HT1080 (cell line): ENCODE measurements at places on chromosomes 5 and 9. TPM values are rescaled to one million over a fixed set of nuclear protein-coding genes. Genes with fewer than 3 reads are reported as not detected.

Gene SLC46A2
- not detected in 2 replicates for total RNA-seq

- no peak for DNase-seq
Measured at GRCh38 chr9:97307091-97307490, 368 bp upstream of the CCDC180 start.

DNA sequence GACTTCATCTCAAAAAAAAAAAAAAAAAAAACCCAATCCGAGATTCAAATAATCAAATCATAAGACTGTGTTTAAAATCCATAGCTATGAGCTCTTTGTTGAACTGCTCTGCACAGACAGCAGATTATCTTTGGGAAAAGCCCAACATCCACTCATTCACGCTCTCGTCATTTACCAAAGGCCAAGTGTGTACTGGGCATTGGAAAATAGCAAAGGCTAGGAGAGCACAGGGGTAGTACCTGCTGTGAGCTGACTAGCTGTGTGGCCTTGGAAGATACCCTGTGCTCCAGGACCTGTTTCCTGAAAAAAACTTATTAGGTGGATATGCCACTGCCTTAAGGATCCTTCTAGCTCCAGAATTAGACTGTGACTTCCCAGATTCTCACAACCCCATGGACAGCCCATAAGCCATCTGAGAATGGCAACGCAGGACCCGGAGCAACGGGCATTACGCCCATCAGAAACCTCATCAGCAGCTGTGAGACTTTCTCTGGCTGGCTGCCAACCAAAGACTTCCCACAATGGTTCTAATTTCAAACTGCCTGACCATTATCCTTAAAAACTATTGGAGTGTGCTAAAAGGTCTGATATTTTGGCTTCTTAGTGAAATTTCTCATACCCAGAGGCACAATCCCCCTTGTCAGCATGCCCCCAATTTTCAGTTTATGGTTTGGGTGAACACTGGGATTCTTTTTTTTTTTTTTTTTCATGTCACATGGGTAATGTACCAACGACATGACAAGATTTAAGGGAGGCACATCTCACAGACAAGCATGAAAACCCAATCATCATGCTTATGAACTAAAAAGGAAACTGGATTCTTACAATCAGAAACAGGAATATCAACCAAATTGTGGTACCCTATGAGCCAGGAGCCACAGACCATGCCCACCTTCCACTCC, 16.8 kb downstream of the SERINC5 start:
- DNase-seq: no peak

Gene DBH
- not detected in 2 replicates for total RNA-seq

DNA sequence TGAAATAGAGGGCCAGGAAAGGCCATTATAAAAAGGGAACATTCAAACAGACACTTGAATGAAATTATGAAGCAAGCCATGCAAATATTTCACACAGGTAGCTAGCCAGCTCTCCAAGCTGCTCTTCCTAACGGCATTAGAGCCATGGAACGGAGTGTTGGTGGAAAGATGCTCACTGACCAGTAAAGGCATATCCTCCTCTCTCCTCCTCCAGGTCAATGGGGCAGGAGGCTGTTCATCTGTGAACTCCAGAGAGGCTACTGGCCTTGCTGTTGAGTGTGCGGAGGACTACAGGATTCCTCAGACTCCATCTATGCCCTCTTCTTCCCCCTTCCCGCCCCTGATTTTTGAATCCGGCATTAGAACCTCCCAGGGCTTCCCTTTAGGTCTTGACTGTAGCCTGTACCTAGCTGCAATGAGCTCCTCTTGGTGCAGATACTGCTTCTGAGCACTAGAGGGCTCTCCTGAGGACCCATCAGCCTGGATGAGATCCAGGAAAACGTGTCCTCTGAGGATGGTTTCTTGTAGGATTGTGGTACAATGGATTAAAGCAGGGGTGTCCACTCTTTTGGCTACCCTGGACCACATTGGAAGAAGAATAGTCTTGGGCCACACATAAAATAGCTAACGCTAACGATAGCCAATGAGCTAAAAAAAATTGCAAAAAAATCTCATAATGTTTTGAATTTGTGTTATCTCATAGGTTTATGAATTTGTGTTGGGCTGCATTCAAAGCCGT, 162.2 kb downstream of the SREK1 start:
- peak; percentile 56 for DNase-seq

DNA sequence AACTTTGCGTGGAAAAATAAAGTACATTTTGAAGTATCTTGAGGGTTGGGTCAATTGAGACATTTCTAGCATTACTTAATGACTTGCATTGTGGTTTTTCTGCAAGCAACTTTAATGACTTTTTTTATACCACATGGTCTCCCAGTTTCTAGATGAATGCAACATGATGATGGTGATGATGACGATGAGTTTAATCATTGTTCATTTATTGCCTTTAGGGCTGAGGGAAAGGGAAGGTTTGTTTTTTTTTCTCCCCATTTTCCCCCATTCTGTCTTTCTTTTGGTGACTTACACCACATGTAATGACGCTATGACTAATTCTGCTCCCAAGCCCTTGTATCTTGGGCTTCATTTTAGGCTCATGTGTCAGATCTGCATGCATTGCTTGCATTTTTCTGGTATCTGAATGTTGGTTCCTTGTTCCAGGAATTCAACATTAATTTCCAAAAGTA, 57.7 kb upstream of the NXNL2 start:
- DNase-seq: peak; percentile 97

DNA sequence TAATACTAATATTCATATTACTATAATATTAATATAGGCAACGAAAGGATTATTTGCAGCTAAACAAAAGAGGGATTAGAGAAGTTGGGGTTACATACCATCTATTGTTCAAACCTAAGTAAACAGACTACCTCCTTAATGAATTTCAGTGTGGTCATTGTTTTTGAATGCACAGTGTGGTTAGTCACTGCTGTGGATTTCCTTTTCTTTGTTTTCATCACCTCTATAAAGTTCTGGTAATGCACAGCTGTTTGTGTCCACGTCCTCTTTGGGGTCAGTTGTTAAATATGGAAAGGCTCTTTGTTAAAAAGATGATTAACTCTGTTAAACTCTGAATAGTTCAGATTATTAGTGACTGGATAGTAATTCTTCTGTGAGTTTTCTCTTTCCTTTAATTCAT, 233.6 kb downstream of the MAST4 start:
- DNase-seq: peak; percentile 84

Gene SETD9
- 19.6 and 23.1 TPM in 2 replicates for total RNA-seq

Gene JAKMIP2
- 0.58 and 1.2 TPM in 2 replicates for total RNA-seq

Gene ADAMTS6
- 30.1 and 31.8 TPM in 2 replicates for total RNA-seq

DNA sequence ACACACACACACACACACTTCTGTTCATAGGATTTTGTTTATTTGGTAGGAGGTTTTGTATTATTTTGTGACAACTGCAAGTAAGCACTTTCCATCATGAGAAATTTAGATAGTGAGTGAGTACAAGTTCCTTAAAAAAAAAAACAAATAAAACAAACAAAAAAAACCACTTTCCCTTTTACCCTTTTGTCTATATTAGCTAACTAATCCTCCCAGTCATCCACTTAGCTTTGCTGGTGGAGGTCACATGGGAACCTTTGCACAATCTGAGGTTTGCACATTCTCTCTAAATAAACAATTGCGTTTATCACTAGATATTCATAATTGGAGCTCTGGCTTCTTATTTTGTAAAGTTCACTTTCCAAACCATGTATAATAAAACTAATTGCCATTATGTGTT, 6.8 kb downstream of the ITGA1 start:
- no peak for DNase-seq

Gene FOXE1
- not detected in 2 replicates for total RNA-seq

DNA sequence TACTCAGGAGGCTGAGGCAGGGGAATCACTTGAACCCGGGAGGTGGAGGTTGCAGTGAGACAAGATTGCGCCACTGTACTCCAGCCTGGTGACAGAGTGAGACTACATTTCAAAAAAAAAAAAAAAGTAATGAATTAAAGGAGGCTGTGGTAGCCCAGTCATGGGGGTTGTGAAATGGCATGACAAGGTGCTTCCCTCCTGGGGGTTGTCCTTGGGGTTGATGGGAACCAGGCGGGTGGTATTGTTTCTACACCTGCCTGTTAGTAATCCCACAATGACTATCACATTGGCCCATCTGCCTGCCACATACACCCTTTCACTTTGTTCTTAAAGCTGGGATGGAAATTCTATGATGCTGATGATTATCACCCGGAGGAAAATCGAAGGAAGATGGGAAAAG, 5.6 kb downstream of the IDNK start:
- DNase-seq: no peak

Gene SV2C
- not detected in 2 replicates for total RNA-seq

DNA sequence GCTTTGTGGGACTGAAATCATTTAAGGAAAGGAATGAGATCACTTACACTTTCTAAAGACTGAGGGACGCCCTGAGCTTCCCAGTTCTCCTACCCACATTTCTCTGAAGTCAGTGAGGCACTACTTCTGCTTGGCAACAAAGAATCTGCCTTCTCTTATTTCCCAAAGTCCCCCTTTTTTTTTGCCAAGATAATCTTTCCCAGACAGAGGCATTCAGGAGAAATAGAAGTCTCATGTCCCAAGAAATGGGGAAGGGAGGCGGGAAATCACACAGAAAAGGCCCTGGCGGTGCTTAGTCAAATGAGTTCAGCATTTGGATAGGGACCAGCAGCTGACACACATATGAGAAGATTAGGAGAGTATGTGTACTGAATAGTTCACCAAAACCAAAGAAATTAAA, 159.7 kb downstream of the MUSK start:
- no peak for DNase-seq

- no peak for DNase-seq
Measured at GRCh38 chr9:127144670-127145445, 22.4 kb upstream of the ANGPTL2 start.

Gene MCTP1
- total RNA-seq: 11.0 and 13.9 TPM in 2 replicates

DNA sequence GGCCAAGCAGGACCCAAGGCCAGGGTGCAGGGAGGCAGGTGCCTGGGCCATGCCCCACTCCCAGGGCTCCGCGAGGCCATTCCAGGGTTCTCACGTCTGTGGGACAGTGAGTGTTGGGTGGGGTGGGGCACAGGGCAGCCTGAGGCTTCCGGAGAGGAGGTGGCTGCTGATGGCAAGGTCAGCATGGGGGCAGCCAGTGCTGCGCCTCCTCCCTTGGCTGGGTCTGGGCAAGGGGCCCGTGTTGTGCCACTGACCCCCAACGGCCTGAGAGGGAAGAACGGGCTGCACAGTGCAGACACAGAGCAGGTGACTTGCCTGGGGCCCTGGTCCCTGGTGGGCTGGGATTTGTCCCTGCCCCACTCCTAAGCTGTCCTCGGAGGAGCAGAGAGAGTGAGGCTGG, 82.1 kb downstream of the RXRA start:
- no peak for DNase-seq

GRCh38 chr5:154791535-154791934, 36.4 kb downstream of the LARP1 start:
- DNase-seq: no peak

Gene IFNA13
- not detected in 2 replicates for total RNA-seq

DNA sequence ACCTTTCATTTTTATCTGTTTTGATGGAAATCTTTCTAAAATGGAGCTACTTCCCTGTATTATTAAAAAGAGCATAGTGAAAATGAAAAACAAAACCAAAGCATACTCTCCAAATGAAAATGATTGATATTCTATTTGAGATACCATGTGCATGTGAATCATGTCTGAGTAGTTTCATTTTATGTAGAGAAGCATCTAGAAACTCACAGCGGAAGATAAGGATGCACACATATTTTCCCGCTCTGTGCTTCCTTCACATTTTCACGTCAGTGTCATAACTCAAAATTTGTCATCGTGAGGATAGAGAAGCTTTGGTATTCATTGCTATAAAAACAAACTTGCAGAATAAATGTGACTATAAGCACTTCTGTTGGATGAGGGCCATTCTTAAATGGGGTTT, 34.0 kb upstream of the CLINT1 start:
- no peak for DNase-seq

DNA sequence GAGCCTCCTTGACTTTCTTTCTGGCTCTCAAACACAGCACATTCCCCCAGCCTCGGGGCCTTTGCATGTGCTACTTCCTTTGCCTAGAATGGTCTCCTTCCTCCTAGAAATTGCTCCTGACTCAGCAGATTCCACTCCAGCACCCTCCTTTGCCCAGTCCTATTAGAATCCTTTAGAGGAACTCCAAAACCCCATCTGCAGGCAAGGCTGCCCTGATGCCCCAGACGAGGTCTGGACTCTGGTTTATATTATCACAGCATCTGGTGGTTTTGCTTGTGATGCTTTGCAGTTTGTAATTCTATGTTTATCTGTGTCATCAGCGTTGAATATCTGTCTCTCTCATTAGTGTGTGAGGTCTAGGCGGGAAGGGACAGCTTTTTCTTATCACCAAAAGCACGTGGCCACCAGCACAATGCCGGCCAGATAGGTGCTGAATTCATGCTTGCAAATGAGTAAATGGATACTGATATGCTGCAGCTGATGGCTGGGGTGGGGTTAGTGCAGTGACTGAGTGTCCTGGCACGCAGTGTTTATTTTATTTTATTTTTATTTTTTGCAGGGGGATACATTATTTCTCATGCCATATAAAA, 30.0 kb upstream of the ANKH start:
- DNase-seq: no peak

- DNase-seq: no peak
Measured at GRCh38 chr5:107919969-107920368, 249.2 kb upstream of the EFNA5 start.

- DNase-seq: no peak
Measured at GRCh38 chr9:107612136-107612535, 122.6 kb upstream of the KLF4 start.

Gene WDR31
- 0.43 TPM in 1 of 2 replicates, not detected in the other for total RNA-seq

Gene MEF2C
- 2.2 and 3.1 TPM in 2 replicates for total RNA-seq

DNA sequence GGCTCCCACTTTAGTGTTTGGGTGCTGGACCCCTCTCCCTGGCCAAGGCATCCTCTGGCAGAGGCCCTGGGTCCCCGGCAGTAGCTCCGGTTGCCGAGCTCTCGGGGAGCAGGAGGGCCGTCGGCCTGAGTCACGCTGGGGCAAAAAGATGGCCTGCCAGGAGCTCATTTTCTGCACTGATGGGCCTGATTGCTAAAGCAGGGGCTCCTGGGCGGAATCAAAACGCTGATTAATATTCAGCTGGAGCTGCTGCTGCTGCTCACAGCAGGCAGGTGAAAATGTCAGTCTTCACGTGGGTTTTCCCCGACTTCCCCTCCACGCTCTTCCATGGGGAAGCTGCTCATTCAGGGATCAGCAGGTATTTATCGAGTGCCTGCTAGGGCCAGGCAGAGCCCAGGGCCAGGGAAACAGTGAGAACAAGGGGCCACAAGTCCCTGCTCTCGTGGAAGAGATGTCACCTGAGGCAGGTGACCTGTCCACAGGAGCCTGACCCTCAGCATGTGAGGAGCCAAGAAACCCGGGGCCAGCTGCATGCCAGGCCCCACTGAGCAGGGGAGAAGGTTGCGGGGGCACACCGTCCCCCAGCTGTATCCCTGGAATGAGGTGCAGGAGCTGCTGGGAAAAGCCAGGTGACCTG, 22.1 kb downstream of the LAMC3 start:
- DNase-seq: no peak

DNA sequence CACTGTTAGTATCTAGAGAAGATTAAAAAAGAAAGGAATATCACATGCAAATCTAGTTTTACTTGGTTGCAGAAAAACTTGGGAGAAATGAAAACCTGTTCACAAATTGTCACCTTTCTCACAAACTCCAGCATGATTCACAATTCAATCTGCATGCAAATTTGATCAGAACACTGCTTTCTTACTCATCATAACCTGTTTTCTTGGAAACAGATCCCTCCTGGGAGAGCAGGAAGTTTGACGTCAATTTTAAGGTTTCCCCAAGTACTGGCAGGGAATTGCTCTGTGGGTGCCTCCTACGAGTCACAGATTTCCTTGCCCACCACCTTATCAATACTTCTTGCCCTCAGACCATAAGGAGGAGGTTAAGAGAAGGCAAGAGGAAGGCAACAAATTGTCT, 30.2 kb upstream of the HTR4 start:
- peak; percentile 13 for DNase-seq
